Left renal pelvis (tissue), 4 donors: ENCODE measurements at places on chromosomes 12 and 14.

- DNase-seq: no peak
Observed at GRCh38 chr12:55684761-55685370, 22.8 kb downstream of the ITGA7 start.

DNA sequence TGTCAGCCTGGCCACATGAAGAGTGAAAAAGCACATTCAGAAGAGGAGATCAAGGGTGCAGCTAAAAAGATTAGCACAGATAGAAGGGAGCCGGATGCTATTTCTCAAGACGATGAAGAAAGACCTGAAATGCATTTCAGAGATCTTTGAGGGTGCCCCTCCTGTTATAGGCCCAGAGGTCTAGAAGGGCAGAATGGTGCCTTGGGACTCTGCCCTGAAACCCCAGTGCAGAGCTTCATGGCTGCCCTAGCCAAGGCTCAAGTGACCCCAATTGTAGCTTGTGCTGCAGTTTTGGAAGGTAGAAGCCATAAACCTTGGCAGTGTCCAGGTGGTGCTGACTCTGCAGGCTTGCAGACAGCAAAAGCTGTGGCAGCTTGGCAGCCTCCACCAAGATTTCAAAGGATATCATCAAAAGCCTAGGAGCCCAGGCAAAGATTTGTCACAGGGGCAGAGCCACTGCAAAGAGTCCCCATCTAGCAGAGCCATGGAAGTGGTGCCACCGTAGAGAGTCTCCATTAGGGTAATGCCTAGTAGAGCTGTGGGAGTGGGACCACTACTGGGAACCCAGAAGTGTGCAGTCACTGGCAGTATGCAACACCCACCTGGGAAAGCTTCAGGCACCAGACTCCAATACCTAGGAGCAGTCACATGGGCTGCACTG is 6.4 kb downstream of the LACRT start:
- DNase-seq: no peak

DNA sequence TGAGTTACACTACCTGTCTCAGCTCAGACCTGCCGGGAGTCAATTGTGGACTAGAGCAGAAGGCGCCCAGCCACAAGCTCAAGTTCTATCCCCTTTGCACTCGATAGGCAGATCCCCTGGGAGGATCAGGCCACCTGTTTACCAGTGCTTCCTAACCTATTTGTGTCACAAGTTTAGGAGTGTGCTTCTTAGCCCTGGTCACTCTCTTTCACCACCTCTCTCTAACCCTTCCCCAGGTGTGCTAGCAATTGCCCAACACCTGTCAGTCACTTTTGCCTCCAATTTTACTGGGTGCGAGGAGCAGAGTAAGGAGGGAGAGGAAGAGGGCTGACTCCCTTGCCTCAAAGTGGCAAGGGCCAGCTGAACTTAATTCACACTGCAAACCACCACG is 745 bp upstream of the NAA30 start:
- DNase-seq: no peak

- no peak for DNase-seq
Observed at GRCh38 chr14:74941676-74942097, 13.7 kb downstream of the PGF start.

DNA sequence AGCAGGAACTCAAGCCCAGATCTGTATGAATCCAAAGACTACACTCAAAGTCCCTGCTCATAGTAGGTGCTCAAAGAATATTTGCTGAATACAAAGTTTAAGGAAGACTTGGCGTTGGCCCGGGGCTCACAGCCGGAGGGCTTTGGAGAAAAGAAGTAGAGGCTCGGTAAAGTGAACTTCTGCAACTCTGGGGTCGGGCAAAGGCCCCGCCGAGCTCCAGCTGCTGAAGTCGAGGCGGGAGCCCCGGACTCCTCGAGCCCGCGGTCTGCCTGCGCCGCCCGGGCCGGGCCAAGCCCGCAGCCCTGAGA is 335 bp downstream of the GCN1 start:
- no peak for DNase-seq

DNA sequence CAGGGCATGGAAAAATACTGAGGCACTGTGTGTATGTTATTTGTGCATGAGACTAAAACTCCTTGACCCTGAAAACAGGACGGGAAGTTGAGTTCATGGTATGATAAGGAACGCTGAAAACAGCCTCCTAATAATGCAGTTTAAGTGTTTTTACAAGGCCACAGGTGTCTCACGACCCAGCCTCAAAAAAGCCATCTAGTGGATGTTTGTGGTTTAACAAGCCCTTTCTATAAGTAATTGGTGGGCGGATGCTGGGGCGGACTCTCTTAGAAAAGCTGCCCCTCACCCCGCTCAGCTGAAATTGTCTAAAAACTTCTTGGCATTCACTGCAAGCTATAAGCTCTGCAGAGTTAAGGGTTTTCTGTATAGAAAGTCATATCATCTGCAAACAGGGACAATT is 184.5 kb downstream of the NUBPL start:
- DNase-seq: no peak

GRCh38 chr12:47986291-47986660 is 18.0 kb downstream of the COL2A1 start:
- DNase-seq: no peak

GRCh38 chr12:92912052-92912451 is 17.0 kb downstream of the EEA1 start:
- DNase-seq: no peak

DNA sequence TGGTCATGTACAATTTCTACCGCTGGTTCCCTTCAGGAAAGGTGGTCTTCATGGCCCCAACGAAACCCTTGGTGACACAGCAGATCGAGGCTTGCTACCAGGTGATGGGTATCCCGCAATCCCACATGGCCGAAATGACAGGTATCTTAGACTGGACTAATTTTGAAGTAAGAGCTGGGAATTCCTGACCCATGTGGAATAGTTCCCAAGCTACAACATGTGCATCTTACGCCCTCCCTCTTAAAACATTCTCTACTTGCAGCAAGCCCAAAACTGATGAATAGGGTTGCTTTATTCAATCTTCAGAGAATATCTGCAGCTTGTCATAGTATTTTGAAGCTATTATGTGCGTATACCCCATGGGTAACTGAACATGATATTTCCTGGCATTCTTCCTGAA is 669 bp downstream of the FANCM start:
- no peak for DNase-seq

DNA sequence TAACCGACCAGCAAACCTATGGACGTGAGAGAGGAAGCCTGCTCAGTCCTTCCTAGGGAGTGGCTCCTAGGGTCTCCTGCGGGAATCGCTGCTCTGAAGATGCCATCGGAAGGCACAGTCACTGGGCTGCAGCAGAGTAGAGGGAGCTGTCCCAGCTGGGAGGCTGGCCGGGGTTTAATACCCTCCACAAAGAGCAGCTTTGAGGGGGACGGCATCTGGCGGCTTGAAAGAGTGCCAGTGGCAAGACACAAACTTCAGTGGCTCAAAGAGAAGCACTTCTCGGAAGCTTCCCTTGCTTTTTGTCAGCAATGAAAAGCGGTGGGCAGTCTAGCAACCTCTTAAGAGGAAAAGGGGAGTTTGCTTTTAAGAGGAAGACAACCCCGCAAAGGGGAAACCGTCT is 114.6 kb downstream of the TMEM132C start:
- no peak for DNase-seq

- DNase-seq: no peak
Observed at GRCh38 chr14:24924544-24924943, 125.4 kb downstream of the STXBP6 start.

GRCh38 chr12:18383203-18383602 is 121.9 kb downstream of the PIK3C2G start:
- no peak for DNase-seq

- no peak for DNase-seq
Observed at GRCh38 chr14:90697577-90698206, 118.5 kb downstream of the TTC7B start.

GRCh38 chr14:54715811-54716210 is 148.9 kb downstream of the SAMD4A start:
- no peak for DNase-seq

DNA sequence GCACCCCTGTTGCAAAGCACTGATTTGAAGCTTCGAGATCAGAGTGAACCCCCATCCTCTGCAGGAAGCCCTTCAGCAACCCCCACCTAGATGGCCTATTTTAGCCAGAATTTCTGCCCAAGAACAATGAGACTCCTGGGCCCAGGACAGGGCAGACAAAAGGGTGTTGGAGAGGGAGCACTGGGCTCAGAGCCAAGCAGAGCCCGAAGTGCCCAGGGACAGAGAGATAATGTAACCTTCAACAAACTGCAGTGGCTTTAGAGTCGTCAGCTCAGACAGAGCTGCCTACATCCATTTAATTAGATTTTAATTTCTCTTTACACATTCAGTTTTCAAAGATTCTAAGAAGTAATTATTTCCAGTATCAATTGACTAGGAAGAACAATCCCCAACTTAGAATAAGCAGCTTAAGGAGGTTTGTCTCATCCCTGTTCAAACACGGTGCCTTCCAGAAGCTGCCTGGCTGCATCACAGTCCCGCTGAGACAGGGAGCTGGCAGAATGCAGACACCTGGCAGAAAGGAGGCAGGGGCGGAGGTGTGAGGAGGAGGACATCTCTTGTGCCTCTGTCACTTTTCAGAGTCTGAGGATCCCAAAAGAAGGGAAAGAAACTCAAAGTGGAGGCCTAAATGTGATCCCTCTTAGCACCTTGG is 504.9 kb upstream of the CCDC196 start:
- no peak for DNase-seq

DNA sequence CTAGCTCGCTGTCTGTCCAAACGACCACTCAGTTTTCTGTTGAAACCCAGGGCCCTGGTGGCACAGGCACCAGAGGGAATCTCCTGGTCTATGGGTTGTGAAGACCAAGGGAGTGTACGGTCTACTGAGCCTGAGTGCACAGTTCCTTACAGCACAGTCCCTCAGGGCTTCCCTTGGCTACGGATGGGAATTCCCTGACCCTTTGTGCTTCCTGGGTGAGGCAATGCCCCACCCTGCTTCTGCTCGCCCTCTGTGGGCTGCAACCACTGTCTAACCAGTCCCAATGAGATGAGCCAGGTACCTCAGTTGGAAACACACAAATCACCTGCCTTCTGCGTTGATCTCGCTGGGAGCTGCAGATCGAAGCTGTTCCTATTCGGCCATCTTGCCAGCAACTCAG is 22.6 kb downstream of the GPHN start:
- no peak for DNase-seq

DNA sequence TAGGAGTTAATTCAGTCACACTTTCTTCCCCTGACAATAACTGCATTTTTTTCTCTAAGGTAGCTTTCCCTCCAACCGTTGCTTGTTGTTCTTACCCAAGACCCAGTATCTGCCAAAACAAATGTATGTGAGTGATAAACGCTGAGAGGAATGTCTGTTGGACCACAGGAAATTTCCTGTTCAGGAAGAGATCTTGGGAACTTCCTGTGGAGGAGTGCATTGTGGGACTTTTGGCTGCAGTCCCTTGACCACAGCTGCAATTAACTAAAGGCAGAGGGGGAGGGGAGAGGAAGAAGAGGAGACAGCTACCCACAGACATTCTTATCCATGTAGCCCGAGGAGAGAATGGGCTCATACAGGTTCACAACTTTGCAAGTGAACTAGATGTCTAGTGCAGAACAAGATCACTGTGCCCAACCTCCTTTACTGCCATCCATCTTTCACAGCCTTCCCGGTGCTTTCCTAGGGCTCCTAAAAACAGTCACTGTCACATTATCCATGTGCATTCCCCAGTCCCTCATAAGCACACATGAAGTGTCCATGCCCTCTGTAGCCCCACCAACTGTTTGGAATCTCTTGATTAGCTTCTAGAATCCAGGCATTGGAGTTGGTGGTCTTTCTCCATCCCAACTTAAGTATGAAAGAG is 149.5 kb downstream of the ETV6 start:
- DNase-seq: no peak

DNA sequence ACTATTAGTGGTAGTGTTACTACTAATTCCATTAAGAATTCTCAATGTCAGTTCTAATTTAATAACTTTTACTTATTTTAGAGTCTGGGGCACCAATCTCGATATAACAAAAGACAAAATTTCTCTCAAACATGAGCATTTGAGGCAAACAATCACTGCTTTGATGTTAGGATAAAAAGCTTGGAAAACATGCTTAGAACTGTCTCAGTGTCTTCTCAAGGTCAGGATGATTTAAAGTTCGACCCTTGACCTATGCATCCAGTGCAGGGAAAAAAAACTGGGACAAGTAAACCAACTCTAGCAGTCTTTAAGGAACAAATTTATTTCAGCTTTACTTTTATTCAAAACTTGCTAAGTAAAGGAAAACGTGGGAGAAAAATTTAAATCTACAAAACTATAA is 31.1 kb downstream of the SPTLC2 start:
- DNase-seq: no peak

DNA sequence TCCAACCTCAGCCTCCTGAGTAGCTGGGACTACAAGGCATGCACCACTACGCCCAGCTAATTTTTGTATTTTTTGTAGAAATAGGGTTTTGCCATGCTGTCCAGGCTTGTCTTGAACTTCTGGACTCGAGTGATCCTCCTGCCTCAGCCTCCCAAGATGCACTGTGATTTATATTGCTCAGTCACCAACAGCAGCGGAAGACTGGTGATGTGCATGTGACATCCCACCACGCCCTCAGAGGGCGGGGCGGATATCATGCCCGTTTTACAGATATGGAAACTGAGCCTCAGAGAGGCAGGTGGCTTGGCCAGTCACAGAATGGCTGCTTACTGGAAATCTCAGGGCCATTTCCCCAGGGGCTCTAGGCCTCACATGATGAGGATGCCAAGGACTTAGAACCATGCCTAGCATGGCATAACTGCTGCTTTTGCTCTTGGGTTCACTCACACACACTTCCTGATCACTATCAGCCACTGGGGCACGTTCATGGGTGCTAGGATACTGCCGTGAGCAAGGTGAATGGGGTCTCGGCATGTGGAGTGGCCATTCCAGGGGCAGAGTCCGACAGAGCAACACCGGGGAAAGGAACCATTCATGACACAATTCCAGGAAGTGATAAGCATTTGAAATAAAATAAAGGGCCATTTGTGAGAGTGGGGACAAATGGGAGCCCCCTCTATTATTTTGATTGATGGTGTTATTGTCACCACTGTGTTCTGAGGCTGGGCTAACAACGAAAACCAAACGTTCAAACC is 31.9 kb downstream of the RBM19 start:
- no peak for DNase-seq

DNA sequence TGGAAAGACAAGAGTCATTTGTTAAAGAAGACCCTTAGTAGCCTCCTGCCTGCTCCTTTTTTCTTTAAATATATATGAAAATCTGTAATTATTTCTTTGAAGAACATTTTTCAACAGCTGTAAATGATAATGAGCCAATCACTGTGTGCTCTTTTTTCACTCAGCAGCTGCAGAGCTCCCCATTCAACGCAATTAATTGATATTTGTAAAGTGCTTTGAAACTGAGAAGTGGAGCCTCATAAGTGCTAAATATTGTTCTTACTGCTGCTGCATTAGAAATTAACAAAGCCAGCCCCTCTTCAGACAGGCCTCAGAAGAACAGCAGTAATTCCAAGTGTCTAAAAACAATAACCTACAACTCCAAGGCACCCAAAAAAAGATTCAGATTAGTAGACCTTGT is 224.3 kb downstream of the GXYLT1 start:
- no peak for DNase-seq

- no peak for DNase-seq
Observed at GRCh38 chr12:66197495-66197921, 8.5 kb downstream of the IRAK3 start.

DNA sequence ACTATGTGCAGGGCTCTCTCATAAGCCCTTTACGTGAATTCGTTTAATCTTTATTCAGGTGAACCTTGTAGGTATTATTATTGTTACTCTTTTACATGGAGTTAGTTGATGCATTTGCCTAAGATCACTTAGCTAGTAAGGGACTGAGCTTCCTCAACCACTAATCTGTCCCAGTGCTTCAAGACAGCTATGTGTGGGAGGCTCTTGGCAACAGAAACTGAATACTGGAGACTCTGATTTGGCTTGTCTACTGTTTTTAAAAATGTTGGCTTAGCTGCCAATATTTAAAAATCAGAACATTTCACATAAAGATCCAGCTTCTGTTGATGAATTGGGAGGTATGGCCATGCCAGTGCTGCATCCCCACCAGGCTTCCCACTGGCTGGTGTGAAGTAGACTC is 6.8 kb downstream of the KNTC1 start:
- no peak for DNase-seq
